ENCODE measurements at places on chromosomes 7 and 10.

DNA sequence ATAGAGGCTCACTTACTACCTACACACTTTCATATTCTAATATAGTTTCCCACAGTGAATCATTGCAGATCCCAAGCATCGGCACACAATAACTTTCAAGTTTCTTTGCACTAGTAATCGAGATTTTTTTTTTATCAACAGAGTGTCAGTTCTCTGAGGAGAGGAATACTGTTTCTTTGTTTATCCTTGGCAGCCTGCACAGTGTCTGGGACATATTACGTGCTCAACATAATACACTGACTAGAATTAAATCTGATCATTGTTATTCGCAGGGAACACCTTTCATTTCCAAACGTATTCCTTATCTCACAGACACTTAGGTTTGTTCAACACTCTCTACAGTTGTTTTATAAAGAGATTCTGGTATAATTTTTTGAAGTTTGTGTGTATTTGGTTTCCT is 95.3 kb downstream of the CACNA2D1 start:
- DNase-seq = no peak

DNA sequence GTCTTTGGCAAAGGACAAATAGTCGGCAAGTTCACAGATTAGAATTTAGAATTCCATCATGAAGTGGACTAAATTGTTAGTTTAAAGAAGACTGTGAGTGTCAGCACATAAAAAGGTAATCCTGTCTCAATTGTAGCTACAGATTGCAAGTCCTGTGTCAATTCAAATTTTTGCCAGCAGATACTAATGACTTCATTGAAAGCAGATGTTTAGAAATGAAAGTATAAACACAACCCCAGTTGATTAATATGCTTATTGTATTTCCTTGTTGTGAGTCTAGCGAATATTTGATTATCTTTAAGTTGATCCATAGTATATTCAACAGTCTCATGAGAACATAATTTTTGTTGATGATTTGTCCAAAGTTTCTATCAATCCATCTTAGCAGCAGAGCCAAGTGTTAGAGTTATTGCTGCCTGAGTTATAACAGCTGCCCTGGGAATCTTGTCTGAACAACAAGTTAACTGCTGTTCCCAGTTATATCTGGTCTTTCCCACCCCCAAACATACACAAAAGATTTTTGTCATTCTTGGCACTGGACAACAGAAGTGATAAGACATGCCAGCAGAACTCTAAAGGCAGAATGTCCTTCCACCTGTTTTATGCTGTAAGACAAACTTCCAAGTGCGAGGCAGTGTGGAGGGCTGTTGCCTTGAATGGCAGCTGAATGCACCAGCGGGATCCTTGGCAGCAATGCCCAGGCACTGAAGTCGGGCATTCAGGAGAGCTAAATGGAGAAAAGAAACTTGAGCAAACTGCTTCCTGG is 21.3 kb upstream of the HERPUD2 start:
- DNase-seq = no peak

DNA sequence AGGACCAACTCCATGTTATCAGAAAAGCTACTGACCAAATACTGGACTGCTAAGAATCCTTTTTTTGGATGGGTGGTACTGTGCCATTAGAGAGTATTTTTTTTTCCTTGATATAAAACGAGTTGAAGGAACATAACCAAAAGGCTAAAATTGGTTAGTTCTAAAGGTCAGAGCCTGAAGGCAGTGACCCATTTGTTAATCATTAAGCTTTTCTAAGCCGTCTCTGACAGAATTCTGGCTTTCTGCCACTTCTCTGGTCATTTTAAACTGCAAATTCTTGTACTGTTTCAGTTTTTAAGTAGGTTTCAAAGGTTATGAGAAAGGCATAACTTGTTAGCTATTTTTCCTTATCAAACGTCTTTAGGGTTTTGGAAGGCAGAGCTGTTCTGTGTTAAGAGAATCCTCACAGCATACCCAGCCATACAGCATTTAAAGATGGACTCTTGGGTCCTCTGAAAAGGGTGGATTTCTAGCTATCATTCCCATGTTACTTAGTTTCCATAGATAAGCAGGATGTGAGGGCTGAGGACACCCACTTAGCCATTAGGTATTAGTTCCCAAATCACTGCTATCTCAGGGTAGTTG is 196.8 kb downstream of the RNLS start:
- DNase-seq = no peak

DNA sequence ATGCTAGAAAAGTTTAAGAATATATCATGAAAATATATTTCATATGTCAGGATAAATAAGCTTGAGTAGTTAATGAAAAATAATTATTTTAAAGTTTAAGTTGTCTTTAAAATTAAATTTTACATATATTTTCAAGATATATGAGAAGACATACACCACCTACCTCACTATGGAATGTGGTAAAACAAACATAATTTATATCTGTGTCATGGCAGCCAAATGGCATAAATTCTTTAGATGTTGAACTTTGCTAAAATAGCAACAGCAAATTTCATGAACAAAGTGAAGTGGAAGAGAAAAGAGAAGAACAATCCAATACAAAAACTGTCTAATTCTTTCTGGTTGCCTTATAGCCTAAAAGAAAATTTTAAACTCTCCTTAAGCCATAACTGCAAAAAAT is 39.6 kb upstream of the SLC16A12 start:
- no peak for DNase-seq

GRCh38 chr7:68434857-68435256 is 1163.4 kb upstream of the AUTS2 start:
- no peak for DNase-seq

GRCh38 chr7:82810558-82811259 is 352.0 kb downstream of the PCLO start:
- DNase-seq = peak; percentile 1

DNA sequence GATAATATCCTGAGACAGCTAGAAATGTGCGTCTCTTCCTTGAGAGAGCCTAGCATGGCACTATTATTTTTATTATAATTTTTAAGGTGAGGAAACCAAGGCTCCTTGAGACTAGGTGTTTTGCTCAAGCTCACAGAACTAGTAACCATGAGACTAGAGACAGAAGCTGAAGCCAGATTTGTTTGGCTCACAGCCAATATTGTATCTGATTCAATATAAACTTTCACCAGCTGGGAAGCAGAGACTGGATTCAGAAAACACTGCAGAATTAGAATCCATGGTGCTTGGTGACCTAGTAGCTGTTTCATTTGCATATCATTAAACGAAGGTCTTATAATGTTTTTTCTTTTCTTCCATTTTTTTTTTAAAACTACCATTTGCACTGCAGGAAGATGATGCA is 64.4 kb downstream of the DNAJB9 start:
- DNase-seq = no peak

DNA sequence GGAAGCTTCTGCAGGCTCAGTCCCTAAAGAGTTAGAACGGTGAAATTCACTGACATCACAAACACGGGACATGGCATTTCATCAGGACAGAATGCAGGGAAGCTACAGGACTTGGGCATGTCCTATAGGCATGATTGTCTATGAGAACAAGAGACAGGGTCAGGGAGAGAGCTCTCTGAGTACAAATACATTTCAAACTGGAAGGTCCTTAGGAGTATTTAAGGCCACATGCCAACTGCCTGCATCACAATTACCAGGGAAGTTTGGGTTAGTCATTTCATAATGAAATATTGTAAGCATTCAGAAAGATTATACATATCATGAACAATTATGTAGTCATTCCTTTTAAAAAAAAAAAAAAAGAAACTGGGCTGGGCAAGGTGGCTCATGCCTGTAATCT is 71.3 kb downstream of the CREB3L2 start:
- no peak for DNase-seq

GRCh38 chr10:85105614-85106255 is 777.3 kb downstream of the CCSER2 start:
- DNase-seq = peak; percentile 3

GRCh38 chr7:11726001-11726793 is 105.8 kb downstream of the THSD7A start:
- DNase-seq = no peak

All from NCI-H510A (cell line).